SJSA1 (cell line): ENCODE measurements at places on chromosomes 2 and 18.

- DNase-seq = no peak
These were observed 59.1 kb upstream of the PSME4 start for GRCh38 chr2:54029721-54030395.

- DNase-seq = no peak
These were observed 97.5 kb upstream of the LDLRAD4 start for GRCh38 chr18:13120983-13121441.

DNA sequence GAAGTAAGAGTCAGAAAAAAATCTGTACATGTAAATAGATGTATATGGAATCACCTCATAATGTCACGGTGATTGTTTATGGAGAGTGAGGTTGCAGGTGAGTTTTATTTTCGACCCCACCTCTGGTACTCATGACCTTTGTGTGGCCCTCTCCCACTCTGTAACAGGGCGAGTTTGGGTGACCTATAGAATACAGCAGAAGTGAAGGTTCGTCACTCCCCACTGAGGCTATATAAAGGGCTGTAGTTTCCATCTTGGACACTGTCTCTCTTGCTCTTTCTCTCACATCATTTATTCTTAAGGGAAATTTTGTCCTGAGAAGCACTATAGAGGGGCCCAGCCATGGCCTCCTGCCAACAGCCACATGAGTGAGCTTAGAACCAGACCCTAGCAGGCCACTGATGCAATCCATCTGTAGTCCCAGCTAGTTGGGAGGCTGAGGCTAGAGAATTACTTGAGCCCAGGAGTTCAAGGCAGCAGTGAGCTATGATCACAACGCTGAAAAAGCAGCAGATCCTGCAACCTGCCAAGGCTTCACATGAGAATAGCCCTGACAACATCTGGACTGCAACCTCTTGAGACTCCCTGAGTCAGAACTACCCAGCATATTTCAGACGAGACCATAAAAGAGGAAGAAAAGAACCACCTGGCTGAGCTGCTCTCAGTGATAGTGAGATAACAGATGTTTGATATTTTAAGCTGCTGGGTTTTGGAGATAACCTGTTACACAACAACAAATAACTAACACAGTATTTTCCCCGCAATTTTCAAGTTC lies 74.3 kb upstream of the SLC1A4 start:
- no peak for DNase-seq

DNA sequence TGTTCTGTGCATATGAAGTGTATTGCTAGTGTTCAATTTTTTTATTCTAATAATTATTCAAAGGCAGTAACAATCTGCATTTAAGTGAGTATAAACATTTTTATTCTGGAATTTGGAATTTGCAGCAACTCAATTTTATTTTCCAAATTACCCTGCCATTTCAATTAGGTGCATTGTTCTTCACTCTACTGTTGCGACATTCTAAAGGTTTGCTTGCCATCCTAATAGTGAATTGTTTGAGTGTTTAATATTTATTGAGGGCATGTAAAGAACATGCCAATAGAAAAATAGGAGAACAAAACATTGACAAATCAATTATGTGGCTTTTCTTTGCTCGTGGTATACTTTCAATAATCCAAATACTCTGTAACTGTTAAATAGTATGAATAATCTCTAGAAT lies 18.0 kb downstream of the MEIS1 start:
- DNase-seq = no peak

GRCh38 chr18:73959352-73959751 lies 188.3 kb downstream of the FBXO15 start:
- DNase-seq = no peak

DNA sequence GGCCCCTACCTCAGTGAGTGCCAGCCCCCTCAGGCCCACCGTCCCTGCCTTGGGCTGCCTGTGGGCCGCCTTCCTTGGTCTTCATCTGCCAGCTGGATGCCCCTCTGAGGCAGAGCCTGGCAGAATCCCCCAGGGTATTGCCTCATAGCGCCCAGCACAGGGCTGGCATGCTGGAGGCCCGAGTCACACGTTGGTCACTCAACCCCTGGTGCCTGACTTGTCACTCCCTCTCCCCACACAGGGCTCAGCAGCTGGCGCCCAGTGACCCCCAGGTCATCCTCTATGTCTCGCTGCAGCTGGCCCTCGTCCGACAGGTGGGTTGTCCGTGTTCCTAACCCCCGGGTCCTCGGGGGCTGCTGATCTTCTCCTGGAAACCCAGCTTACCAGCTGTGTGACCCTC lies 108.4 kb upstream of the MCFD2 start:
- no peak for DNase-seq

GRCh38 chr18:57432751-57433400 lies 2.3 kb upstream of the ONECUT2 start:
- DNase-seq = no peak

GRCh38 chr2:53150146-53150545 lies 617.5 kb upstream of the CHAC2 start:
- DNase-seq = no peak

DNA sequence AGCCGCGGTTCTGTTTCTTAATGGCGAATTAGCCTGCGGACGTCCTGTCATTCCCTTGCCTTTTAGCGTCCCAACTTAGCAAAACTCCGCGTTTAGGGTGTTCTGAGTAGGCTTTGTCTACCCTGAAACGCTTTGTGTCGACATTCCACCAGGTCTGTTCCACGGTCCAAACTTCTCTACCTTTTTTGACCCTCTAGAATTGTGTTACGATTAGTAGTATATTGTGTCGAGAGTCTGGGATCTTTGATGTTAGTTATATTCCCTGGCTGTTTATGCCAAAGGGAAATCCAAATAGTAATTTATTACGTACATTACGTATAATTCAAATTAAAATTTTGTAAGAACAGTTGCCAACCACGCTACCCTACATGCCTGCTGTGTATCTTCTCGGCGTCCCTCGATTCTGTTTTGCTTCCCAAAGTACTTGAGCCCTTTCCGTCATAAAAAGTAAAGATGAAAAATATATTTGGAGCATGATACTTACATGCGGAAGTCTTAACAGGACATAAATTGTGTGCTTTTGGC lies 495 bp upstream of the TTC32 start:
- no peak for DNase-seq

GRCh38 chr2:148006249-148007007 lies 14.1 kb downstream of the ORC4 start:
- DNase-seq = no peak

GRCh38 chr2:52127527-52127926 lies 1095.6 kb upstream of the NRXN1 start:
- DNase-seq = no peak

- no peak for DNase-seq
These were observed 68.1 kb downstream of the FMNL2 start for GRCh38 chr2:152402780-152403759.

GRCh38 chr2:85537600-85538506 lies 1.1 kb upstream of the MAT2A start:
- peak; percentile 69 for DNase-seq

GRCh38 chr2:9952286-9952737 lies 819 bp downstream of the GRHL1 start:
- no peak for DNase-seq

- no peak for DNase-seq
These were observed 45.9 kb downstream of the PXDN start for GRCh38 chr2:1698188-1698945.

DNA sequence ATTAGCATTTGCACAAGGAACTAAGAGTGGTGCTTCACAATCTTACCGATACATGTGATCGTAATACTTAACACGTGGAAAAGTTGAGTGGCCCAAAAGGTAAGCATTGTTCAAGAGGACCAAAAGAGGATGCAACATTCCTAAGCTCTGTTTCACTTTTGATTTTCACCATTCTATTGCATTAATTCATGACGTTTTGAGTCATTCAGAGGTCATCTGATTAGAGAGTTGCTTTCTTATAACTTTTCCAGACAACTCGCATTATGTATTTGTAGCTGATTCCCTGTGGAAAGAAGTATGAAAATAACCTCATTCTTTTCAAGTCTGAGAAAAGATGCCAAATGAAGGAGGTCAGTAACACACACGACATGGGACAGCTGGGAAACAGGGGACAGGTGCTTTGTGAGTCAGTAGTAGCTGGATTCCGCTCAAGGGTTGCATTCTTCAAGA lies 344.4 kb downstream of the RND3 start:
- DNase-seq = no peak

GRCh38 chr2:110744429-110744828 lies 12.1 kb downstream of the ACOXL start:
- DNase-seq = no peak

GRCh38 chr2:40150266-40150665 lies 301.6 kb downstream of the SLC8A1 start:
- no peak for DNase-seq

DNA sequence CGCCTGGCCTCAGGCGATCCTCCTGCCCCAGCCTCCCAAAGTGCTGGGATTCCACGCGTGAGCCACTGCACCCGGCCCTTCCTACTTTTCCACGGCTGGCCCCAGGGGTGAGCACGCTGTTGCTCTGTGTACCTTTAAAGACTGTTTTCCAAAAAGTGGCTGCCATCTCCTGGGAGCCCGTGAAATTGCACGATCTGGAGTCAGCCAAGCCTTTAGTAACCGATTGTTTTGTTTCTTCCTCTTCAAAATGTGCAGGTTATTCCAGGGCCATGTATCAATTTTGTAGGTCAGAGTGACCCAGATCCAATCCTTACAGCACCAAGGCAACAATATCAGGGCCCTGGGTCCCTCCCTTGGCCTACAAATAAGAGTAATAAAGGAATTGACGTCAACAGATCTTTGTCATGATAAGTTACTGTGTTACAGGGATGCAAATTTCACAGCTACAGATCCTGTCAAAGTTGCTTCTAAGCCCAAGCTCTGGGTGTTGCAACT lies 135.6 kb upstream of the ZNF236 start:
- DNase-seq = no peak

DNA sequence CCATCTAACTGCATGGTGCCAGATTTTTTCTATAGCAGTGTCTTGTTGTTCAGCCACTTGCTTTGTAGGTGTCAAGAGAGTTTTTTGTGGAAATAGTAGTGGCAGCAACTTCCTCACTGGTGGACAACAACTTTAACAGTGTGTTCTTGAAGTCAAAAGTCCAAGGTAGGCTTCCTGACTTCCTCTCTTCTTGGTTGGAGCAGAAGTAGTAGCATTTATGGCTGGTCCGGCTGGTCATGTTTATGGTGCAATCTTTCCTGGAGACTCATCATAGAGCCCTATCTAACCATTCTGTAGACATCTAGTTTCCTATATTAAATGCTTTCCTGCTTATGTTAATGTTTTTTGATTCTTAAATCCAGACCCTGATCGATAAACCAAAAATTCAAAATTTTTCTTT lies 11.7 kb downstream of the GPR75 start:
- DNase-seq = no peak

- no peak for DNase-seq
These were observed 28.5 kb upstream of the AQP4 start for GRCh38 chr18:26893996-26894395.

DNA sequence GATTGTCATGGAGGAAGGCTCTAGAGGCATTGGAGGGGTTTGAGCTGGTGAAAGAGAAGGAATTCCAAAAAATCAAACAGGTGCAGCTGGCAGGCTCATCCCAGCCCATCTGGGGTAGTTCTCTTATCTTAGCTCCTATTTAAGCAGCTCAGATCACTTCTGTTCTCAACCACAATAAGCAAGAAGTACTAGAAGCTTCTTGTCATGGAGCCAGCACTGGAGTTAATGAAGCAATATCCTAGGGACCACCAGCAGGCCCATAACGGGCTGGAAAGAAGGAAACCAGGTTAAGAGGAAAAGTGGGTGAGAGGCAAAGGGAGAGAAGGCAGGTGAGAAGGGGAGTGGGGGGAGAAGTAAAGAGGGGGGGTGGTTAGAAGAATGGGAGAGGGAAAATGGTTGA lies 100.7 kb upstream of the ZFP36L2 start:
- no peak for DNase-seq

DNA sequence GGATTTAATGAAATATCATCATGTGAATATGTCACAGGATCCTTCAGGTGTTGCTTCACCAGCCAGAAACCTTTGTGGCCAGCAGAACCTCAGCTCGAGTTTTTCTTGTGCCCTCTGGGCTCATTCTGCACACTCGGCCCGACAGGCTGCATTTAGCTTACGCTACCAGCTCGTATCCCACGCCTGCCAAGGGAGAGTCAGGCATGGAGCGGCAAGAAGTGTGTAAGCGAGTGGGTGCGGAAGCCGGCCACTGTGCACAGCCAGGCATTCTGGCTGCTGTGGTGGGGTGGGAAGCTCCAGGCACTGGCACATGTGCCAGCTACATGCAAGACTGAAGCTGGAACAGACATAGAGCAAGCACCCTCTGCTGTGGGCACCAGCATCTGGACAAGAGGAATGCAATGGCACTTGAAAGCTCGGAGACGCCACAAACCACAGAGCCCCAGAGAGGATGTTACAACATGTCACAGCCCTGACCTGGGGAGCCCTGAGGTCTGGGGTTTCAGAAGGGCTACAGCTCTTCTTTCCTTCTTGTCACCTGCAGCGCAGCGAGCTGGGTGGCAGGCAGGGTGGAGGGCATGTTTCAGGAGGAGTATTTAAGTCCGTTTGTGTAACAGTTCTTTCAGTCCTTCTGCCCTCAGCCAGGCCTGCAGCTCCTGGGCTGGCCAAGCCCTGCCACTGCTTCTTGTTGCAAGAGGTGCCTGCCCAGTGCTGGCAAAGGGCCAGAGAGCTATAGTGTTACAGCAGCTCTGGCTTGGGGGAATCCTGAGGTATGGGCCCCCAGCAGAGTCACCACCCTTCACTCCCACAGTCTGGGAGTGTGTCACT lies 257.3 kb upstream of the HNMT start:
- DNase-seq = peak; percentile 40

DNA sequence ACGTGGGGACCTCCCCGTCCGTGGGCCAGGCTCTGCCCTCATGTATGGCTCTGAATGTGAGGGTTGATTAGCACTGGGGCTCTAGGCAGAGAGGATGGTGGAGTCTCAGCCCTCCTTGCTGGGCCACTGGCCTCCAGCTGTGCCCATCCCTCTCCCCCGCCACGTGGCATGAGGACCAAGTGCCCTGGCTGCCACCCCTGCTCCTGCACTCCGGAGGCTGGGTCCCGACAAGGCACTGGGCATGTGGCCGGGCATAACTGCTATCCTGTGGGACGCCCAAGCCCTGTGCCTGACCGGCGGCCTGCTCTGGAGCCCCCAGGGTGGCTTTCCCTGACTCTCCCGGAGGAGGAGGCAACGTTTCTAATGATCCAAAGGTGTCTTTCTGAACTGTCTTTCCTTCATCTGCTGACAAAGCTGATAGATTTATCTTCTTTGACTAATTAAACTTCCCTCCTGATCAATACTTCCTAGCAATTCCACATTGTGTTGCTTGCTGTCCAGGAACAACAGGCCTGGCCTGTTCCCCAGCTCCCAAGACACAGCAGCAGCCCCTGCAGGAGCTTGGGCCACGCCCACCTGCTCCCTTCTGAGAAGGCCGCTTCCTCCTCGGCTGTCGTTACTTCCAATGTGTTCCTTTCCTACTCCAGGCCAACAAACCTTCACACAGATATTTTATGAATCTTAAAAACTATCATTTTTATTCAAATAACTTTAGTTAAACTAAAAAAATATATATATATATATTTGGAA lies 132.0 kb downstream of the SNTG2 start:
- DNase-seq = no peak

GRCh38 chr2:128345436-128346165 lies 26.9 kb upstream of the HS6ST1 start:
- no peak for DNase-seq

GRCh38 chr2:103132536-103133217 lies 370.8 kb downstream of the TMEM182 start:
- no peak for DNase-seq

- no peak for DNase-seq
These were observed 20.8 kb downstream of the RASGRP3 start for GRCh38 chr2:33497221-33497650.
